ENCODE measurements at places on chromosomes 11 and 22.

GRCh38 chr11:117187799-117188481 lies 9.4 kb downstream of the SIDT2 start:
- H3K4me1 ChIP-seq: no peaks in the 10 kb centered on the region
- no peak for DNase-seq
- H3K36me3 ChIP-seq: peaks cover 53% of the 10 kb centered on the region
- H3K27ac ChIP-seq: no peak overlapping the region

DNA sequence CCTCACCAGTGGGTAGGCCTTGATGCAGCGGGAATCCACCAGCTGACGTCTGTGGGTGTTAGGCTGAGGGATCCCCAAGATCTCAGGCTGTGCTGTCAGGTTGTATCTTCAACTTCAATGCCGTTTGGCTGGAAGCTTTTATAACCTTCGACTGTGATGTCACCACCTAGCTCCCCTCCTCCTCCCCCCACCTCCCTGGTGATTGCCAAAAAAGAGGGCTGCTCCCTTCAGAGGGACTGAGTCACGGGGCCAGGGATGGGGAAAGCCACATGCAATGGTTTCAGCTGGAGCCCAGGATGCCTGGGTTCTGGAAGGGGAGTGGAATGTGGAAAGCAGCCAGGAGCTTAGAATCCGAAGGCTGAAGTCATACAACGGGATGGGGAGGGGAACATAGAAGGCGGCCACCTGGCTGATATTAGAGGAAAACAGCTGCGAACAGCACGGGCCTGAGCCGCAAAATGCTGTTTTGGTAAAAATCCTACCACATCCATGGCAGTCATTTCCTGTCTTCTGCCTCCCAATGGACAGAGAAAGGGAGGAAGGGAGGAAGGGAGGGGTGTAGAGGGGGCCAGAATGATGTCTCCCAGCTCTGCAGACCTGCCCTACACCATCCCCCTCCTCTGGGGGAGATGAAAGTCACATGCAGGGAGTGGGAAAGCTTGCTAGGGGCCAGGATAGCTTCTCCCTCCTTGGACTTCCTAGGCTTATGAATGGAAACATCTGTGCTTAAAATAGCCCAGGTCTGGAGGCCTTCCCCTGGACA lies at the start of gene LRRN4CL:
TSS of gene LRRN4CL (minus strand) at position 110 of the 763 bp plus-strand sequence. CDS start 1,022 bp downstream, outside the sequence.
- H3K27me3 ChIP-seq: no peaks in the 10 kb centered on the region
- no peaks in the 10 kb centered on the region for H3K36me3 ChIP-seq
- no peak for DNase-seq
- H3K4me1 ChIP-seq: peaks cover 31% of the 10 kb centered on the region
- peak within 1 kb of the TSS; percentile 45 for H3K4me3 ChIP-seq

DNA sequence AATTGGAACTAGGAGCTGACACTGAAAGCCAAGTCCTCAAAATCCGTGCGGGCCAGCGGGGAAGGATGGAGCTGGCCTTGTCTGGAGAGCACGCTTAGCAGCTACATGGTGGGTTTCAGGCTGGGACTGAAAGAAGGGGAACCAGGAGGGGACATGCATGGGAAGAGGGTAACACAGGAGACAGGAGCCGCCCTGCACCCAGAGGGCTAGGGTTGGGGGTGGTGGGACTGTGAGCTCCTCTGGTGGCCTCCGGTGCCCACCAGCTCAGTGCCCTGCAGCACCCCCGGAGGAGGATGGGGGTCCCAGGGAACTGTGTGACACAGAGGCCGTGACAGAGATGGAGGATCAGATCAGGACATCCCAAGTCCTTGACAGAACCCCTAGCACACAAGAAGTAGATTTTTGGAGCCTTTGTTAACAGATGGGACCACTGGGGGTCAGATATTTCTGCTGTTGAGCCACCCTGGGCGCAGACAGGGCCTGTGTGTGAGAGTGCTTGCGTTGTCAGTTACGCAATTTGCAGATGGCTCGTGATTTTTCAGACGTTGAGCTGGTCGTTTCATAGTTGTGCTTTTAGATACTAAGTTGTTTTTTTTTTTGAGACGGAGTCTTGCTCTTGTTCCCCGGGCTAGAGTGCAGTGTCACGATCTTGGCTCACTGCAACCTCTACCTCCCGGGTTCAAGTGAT lies 21.3 kb upstream of the GRAMD4 start:
- H3K36me3 ChIP-seq: no peaks in the 10 kb centered on the region
- DNase-seq: no peak
- H3K4me1 ChIP-seq: peaks cover 45% of the 10 kb centered on the region
- H3K27me3 ChIP-seq: no peaks in the 10 kb centered on the region
- no peak overlapping the region for H3K4me3 ChIP-seq
- peak overlapping the region; percentile 76 for H3K27ac ChIP-seq

DNA sequence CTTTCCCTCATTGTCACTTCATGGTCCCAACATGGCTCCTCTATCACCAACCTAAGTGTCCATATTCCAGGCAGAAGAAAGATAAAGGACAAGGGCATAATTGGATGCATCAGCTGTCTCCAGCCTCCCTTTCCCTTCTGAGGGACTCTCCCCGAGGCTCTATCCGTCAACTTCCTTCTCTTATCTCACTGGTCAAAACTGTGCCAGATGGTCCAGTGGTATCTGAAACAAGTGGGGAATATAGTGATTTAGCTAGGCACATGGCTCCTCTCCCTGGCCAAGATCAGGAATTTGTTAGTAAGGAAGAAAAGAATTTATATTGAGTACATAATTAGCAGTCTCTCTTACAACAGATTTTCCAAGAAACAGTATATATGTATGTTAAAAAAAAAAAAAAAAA lies 12.6 kb upstream of the SPON1 start:
- H3K27me3 ChIP-seq: no peaks in the 10 kb centered on the region
- H3K27ac ChIP-seq: no peak overlapping the region
- no peaks in the 10 kb centered on the region for H3K4me1 ChIP-seq
- H3K4me3 ChIP-seq: no peak overlapping the region
- no peaks in the 10 kb centered on the region for H3K36me3 ChIP-seq

DNA sequence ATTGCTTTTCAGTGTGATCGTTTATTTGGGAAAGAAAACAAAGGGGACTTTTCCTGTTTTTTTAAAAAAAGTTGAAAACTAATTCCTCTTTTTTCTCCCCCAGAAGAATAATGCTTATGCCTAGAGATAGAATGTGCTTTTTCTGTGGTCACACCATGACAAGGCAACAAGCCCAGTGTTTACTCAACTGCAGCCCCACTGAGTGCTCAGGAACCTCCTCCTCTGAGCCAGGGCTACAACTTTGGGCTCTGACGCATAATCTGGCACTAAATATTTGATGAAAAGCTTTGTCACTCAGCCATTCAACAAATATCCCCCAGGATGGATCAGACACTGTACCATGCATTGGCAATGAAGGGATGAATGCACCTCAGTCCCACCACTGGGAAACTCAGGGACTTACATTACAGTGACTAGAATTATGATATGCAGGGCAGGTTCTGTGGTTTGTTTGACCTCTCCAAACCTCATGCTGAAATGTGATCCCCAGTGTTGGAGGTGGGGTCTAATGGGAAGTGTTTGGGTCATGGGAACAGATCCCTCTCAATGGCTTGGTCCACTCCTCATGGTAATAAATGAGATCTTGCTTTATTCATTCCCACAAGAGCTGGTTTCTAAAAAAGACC lies 155.9 kb downstream of the CCDC34 start:
- DNase-seq: no peak
- H3K27me3 ChIP-seq: no peaks in the 10 kb centered on the region
- H3K4me3 ChIP-seq: no peak overlapping the region
- no peak overlapping the region for H3K27ac ChIP-seq
- peaks cover 32% of the 10 kb centered on the region for H3K4me1 ChIP-seq
- no peaks in the 10 kb centered on the region for H3K36me3 ChIP-seq

GRCh38 chr22:24125941-24126340 lies 55.3 kb upstream of the SUSD2 start:
- H3K4me3 ChIP-seq: no peak overlapping the region
- no peaks in the 10 kb centered on the region for H3K36me3 ChIP-seq
- no peak for DNase-seq
- no peaks in the 10 kb centered on the region for H3K27me3 ChIP-seq

- no peak for DNase-seq
- no peaks in the 10 kb centered on the region for H3K27me3 ChIP-seq
- no peak overlapping the region for H3K27ac ChIP-seq
- H3K4me3 ChIP-seq: no peak overlapping the region
- peaks cover 12% of the 10 kb centered on the region for H3K4me1 ChIP-seq
- no peaks in the 10 kb centered on the region for H3K36me3 ChIP-seq
Observed at GRCh38 chr11:128422576-128423370, 164.6 kb downstream of the ETS1 start.

DNA sequence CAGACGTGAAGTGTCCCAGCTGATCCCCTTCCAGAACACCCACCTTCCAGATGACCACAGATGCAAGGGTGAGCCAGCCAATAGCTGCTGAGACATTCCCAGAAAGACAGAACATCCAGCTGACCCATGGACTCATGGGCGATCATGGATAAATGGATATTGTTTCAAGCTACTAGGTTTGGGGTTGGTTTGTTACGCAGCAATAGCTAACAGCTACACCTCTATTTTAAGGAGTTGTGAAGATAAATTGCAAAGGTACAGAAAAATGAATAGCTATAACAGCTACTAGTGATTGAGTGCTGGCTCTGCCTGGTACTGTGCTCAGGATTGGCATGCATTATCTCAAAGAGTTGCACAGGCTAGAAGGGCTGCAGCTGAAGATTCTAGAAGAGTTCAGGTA lies 122.5 kb downstream of the MIAT start:
- H3K4me1 ChIP-seq: peaks cover 8% of the 10 kb centered on the region
- H3K27me3 ChIP-seq: no peaks in the 10 kb centered on the region
- no peak overlapping the region for H3K4me3 ChIP-seq

DNA sequence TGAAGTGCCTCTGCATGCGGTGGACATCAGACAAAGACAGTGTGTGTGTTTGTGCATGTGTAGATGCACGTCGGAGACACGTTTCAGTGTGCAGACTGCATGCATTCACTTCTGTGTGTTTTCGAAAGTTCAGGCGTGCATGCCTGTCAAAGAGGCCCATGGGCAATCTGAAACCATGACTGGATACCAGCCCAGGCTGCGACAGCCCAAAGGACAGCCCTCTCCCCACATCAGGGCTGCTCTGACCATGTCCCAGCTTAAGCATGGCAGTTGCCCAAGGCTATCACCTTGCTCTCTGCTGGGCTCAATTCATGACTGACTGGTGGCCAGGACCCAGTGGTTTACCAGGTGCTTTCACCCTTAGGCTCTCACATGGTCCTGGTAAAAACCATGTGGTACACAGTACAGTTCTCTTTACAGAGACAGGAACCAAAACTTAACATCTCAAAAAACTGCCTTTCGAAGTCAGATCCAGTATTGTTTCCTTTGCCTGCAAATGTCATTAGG lies 423.7 kb upstream of the CADM1 start:
- no peaks in the 10 kb centered on the region for H3K27me3 ChIP-seq
- H3K27ac ChIP-seq: no peak overlapping the region
- H3K4me3 ChIP-seq: no peak overlapping the region
- no peaks in the 10 kb centered on the region for H3K4me1 ChIP-seq

- peaks cover 70% of the 10 kb centered on the region for H3K4me1 ChIP-seq
- DNase-seq: no peak
- H3K27me3 ChIP-seq: no peaks in the 10 kb centered on the region
- no peaks in the 10 kb centered on the region for H3K36me3 ChIP-seq
Observed at GRCh38 chr11:65486570-65487466, 12.0 kb upstream of the MALAT1 start.

GRCh38 chr11:119855066-119855465 lies 126.1 kb upstream of the NECTIN1 start:
- H3K36me3 ChIP-seq: no peaks in the 10 kb centered on the region
- no peak overlapping the region for H3K4me3 ChIP-seq
- DNase-seq: no peak
- peaks cover 10% of the 10 kb centered on the region for H3K4me1 ChIP-seq

DNA sequence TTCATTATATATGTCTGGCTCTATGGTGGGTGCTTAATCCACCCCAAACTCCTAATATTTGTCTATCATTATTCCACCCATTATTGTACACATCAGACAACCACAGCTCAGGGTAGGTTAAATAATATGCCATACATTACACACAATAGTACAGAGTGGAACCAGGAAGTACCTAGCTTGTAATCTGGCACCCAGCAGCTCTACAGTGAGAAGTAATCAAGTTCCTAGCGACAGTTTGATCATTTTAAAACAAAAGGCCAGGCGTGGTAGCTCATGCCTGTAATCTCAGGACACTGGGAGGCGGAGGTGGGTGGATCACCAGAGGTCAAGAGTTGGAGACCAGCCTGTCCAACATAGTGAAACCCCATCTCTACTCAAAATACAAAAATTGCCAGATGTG lies 141.0 kb downstream of the LARGE1 start:
- no peak for DNase-seq
- H3K27me3 ChIP-seq: no peaks in the 10 kb centered on the region
- peaks cover 31% of the 10 kb centered on the region for H3K4me1 ChIP-seq
- no peaks in the 10 kb centered on the region for H3K36me3 ChIP-seq
- no peak overlapping the region for H3K4me3 ChIP-seq
- H3K27ac ChIP-seq: no peak overlapping the region

DNA sequence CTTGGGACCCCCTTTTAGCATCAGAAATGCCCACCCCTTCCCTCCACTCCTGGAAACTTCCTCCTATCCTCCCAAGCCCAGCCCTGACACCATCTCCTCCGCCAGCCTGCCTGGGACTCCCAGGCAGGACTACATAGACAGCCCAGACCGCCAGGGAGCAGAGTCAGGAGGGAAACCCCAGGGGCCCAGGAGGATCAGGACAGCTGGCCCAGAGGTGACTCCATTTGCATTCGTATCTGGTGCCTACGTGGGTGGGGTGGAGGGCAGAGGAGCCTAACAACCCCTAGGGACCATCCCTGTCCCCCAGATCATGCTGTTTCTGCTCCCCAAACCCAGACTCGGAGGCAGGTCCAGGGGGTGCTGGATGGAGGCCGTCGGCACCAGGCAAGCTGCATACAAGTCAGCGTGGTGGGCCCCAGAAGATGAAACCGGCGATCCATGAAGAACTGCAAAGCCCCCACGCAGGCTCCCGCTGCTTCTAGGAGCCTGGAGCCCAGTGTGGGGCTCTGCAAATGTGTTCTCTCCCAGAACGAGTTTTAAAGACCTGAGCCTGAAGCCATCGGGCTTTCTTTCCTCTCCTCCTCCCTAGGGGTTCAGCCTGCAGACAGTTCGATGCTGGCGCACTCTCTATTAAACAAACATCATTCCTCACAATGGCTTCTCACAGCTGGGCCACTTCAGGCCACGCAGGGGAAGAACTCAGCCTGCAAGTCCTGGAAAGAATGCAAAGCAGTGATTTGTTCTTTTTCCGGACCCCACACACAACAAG lies 1506.8 kb downstream of the BRD1 start:
- no peaks in the 10 kb centered on the region for H3K36me3 ChIP-seq
- no peaks in the 10 kb centered on the region for H3K4me1 ChIP-seq
- H3K27me3 ChIP-seq: no peaks in the 10 kb centered on the region

DNA sequence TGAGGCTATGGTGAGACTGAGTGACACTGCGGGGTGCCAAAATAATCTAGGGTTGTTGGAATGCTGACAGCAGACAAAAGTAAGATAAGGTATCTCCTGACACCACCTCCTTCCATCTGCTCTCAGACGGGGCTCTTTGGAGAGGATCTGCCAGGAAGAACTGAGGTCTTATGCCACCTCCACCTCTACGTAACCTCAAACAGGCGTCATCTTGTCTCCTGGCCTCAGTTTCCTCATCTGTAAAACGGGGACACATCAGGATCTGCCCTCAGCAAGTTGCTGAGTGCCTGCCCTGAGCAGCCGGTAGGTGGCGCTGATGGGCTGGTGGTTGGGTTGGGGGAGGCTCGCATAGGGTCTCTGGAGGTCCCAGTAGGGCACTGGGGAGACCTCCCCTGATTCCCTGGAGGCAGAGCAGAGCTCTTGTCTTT lies 1.7 kb upstream of the MYEOV start:
- H3K36me3 ChIP-seq: no peaks in the 10 kb centered on the region
- H3K27ac ChIP-seq: no peak overlapping the region
- no peak for DNase-seq
- no peaks in the 10 kb centered on the region for H3K27me3 ChIP-seq

All from vagina (tissue), 2 donors.